IMR-90 (cell line): ENCODE measurements at places on chromosomes 11 and 22. TPM values are rescaled to one million over a fixed set of nuclear protein-coding genes. Genes with fewer than 3 reads are reported as not detected.
A peak's percentile ranks its signal among the peaks of the same experiment; 100 is the strongest.

Gene BEST1
- total RNA-seq: 0.83 and 0.90 TPM in 2 replicates

Gene CAPN5
- total RNA-seq: 8.1 TPM in 2 replicates

Gene UCP3
- total RNA-seq: under 0.01 TPM in 2 replicates

Gene OR51B4
- not detected in 2 replicates for total RNA-seq

Gene FZD4
- 7.7 and 10.3 TPM in 2 replicates for total RNA-seq

Gene OR52M1
- total RNA-seq: not detected in 2 replicates

Gene SAAL1
- total RNA-seq: 12.5 and 21.1 TPM in 2 replicates

Gene CREB3L1
- total RNA-seq: 8.1 and 10.0 TPM in 2 replicates

Gene TRAF6
- 15.3 and 17.6 TPM in 2 replicates for total RNA-seq

Gene ABCC8
- total RNA-seq: not detected in 2 replicates

Gene NRIP3
- total RNA-seq: 43.6 and 46.4 TPM in 2 replicates

Gene SESN3
- total RNA-seq: 7.7 and 10.0 TPM in 2 replicates

Gene SNX32
- 0.36 TPM in 1 of 2 replicates, not detected in the other for total RNA-seq

Gene CCDC90B
- total RNA-seq: 43.7 and 63.0 TPM in 2 replicates

Gene NXPE4
- not detected in 2 replicates for total RNA-seq

- H3K27me3 ChIP-seq: peaks cover 34% of the 10 kb centered on the region
- H3K36me3 ChIP-seq: no peaks in the 10 kb centered on the region
- no peak overlapping the region for H3K4me3 ChIP-seq
- DNase-seq: no peak
These were observed 205.8 kb upstream of the TBCEL start for GRCh38 chr11:120818097-120818496.

DNA sequence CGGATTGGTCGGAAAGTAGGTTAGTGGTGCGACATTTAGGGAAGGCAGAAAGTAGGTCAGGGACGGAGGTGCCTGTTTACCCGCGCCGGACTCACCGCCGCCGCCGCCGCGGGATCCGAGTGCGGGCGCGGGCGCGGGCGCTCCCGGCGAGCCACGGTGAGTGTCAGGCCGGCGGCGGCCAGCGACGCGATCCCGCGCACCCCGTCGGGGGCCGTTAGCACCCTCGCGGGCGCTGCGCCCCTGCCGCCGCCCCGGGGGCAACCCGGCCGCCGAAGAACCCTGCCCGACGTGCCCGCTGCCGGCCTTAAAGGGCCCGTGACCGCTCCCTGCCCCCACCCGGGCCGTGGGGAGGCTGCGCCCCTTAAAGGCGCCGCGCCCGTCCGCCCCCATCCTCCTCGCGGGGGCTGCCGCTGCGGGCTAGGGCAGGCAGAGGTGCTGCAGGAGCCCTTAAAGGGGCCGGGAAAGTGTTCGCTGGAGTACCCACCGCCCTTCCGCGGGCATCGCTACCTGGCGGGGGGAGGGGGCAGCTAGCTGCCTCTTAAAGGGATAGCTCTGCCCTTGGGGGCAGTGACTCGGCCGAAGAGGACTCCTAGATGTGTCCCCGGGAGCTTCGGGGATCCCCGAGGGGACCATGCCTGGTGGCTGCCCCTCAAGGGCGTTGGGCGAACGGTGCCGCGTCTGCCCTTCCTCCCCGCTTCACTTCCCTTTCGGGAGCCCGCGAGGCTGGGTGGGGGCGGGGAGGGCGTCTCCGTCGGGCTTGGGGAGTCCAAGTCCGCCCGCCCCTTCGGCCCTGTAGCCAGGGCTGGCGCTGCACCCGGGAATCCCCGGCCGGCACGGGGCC is at the start of gene BMAL1:
Gene BMAL1, plus strand, starts transcription at position 23 of the 841 bp plus-strand sequence. CDS start 76,519 bp downstream, outside the sequence.
- H3K4me3 ChIP-seq: peak within 1 kb of the TSS; percentile 95
- peaks cover 4% of the 10 kb centered on the region; the same call in 1 of the 2 replicates for H3K27me3 ChIP-seq
- no peaks in the 10 kb centered on the region for H3K36me3 ChIP-seq
- H3K27ac ChIP-seq: peak within 1 kb of the TSS; percentile 42; the same call in 1 of the 2 replicates

GRCh38 chr11:108466405-108466804 is 924 bp downstream of the C11orf65 start:
- DNase-seq: no peak
- peak overlapping the region; percentile 34; the same call in 1 of the 2 replicates for H3K27ac ChIP-seq
- H3K36me3 ChIP-seq: no peaks in the 10 kb centered on the region
- peaks cover 2% of the 10 kb centered on the region; the same call in 1 of the 2 replicates for H3K4me1 ChIP-seq
- no peaks in the 10 kb centered on the region for H3K27me3 ChIP-seq

DNA sequence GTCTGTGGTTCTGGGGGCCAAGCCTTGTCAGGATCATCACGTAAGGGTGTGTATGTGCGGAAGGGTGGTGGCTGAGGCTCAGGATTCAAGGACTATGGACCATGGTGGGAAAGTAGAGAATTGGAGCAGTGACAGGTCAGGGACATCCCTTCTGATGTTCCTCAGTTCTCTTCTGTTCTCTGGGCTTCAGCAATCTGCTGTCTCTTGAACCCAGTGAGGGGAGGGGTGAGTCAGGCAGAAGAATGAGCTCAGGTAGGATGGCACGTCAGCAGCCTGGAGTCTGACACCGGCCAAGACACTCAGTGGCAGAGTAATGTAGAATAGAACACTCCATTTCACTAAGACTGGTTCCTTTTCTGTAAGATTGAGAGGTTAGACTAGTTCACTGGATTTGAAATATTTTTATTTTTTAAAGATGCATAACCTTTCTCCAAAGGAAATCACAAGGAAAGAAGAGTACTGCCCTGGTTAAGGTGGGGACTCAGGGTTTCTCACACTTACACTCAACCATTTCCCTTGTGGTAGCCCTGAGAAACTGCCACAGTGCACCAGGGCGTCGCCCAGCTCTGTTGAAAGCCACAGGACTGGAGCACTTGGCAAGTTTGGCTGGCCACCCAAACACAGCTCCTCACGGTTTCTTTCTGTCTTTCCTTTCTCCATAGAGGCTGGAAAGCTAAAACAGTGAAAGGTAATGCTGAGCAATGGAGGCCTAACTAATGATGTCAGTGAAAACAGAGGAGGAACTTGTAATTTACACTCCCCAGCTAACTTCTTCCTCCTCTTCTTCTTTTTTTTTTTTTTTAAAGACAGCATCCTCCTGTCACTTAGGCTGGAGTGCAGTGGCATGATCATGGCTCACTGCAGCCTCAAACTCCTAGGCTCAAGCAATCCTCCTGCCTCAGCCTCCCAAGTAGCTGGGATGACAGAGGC is 23.1 kb upstream of the MICAL2 start:
- peaks cover 36% of the 10 kb centered on the region for H3K4me1 ChIP-seq
- H3K27me3 ChIP-seq: no peaks in the 10 kb centered on the region
- H3K36me3 ChIP-seq: no peaks in the 10 kb centered on the region

DNA sequence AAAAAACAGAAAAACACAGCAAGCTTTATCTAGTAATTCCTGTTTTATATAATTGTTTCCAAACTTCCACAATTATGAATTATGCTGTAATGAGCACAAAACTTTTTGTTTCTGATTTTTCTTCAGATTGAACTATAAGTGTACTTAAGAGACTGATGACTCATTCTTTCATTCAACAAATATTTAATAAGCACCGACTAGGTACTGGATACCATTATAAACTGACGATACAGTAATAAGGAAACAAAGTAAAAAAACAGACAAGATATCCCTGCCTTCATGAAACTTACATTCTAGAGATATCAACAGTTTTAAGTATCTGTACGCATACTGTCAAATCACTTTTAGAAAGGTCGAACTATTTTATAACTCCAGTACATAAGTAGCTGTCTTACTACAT is 78.6 kb downstream of the ME3 start:
- peaks cover 9% of the 10 kb centered on the region for H3K4me1 ChIP-seq
- no peak overlapping the region for H3K4me3 ChIP-seq
- H3K27ac ChIP-seq: no peak overlapping the region
- H3K36me3 ChIP-seq: no peaks in the 10 kb centered on the region
- H3K27me3 ChIP-seq: no peaks in the 10 kb centered on the region

GRCh38 chr22:42805998-42806830 is 50.9 kb downstream of the ARFGAP3 start:
- H3K4me3 ChIP-seq: no peak overlapping the region
- no peak for DNase-seq
- peak overlapping the region; percentile 76 for H3K27ac ChIP-seq
- peaks cover 67% of the 10 kb centered on the region for H3K36me3 ChIP-seq

DNA sequence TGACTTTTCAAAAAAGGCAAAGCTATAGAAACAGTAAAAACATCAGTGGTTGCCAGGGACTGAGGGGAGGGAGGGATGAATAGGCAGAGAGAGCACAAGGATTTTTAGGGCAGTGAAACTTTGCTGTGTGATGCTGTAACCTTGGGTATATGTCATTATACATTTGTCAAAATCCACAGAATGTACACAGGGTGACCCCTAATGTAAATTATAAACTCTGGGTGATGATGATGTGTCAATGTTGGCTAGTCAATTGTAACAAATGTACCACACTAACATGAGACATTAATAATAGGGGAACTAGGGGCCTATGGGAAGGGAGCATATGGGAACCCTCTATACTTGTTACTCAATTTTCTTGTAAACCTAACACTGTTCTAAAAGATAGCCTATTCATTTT is 24.8 kb downstream of the RIBC2 start:
- no peaks in the 10 kb centered on the region for H3K36me3 ChIP-seq
- no peak overlapping the region for H3K27ac ChIP-seq
- peaks cover 13% of the 10 kb centered on the region for H3K4me1 ChIP-seq
- DNase-seq: peak; percentile 57
- H3K4me3 ChIP-seq: no peak overlapping the region

- no peaks in the 10 kb centered on the region for H3K27me3 ChIP-seq
- peaks cover under 1% of the 10 kb centered on the region; the same call in 1 of the 2 replicates for H3K4me1 ChIP-seq
- no peak for DNase-seq
- H3K27ac ChIP-seq: no peak overlapping the region
- no peaks in the 10 kb centered on the region for H3K36me3 ChIP-seq
- no peak overlapping the region for H3K4me3 ChIP-seq
These were observed 71.7 kb downstream of the PAK1 start for GRCh38 chr11:77402218-77402556.

DNA sequence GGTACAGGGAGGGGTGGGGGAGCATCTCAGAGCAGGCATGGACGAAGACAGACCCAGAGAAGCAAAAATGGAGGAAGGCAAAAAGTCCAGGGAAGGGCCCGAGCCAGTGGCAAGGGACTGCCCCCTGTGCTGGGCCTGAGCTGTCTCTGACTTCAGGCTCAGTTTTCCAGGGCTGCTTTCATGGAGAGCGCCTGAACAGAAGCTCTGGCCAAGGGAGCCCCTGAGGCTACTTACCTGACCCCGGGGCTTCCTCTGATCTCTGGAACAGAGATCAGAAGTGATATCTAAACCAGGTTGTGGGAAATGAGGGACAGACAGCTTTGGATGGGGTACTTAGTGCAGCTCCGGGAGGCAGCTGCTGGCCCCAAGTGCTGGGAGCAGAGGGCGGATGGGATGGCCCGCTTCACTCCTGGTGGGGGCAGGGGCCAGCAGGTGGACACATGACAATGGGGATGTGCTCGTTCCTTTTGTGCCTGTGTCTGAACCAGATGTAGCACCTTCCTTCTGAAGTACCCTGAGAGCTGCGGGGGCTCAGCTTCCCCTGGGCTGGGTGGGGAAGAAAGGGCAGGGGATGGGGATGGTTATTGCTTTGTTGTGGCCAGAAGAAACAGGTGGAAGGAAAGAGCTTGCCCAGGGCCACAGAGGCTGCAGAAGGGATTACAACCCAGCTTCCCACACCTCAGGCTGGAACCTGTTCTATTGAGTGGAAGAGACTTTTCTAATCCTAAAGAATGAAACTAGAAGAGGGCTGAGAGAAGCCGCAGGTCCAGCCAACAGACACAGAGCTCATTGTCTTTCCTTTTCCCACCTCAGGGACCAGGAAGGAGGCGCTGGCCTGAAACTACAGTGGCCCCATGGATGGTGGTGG is 5.7 kb downstream of the LRRC10B start:
- no peak for DNase-seq
- no peak overlapping the region for H3K27ac ChIP-seq
- H3K36me3 ChIP-seq: no peaks in the 10 kb centered on the region
- H3K4me3 ChIP-seq: no peak overlapping the region

DNA sequence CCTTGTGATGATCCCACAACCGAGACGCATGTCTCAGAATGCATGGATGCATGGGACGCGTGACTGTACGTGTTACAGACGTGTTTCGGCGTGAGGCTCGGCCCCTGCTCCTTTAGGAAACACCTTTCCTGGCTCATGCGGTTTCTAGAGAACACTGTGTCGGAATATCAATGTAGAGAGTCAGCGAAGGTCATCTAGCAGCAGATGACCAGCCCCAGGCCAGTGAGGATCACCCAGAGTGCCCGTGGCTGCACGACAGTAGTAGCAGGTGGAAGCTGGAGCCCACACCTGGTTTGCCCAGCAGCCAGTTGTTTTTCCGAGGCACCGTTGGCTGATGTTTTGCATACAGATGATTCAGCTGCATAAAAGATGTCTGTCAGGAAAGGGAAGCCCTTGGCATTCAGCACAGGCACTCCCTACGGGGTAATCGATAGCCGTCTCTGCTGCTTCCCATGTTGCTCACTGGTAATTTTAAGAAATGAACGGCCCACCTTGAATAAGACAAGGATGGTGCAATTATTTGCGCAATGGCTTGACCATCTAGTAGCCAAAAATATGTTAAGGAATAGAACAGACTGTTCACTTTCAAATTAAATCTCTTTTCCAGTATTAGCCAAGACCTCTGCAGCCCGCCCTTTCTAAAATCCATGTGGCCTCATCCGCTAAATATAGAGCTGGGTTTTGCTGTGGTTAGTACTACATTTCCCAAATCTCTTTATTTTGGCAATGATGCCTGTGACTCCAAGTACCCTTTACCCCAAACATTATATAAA is 1.1 kb upstream of the CLTCL1 start:
- H3K27ac ChIP-seq: no peak overlapping the region
- peaks cover 12% of the 10 kb centered on the region for H3K4me1 ChIP-seq
- H3K27me3 ChIP-seq: peaks cover 3% of the 10 kb centered on the region; the same call in 1 of the 2 replicates
- no peak overlapping the region for H3K4me3 ChIP-seq
- no peaks in the 10 kb centered on the region for H3K36me3 ChIP-seq

DNA sequence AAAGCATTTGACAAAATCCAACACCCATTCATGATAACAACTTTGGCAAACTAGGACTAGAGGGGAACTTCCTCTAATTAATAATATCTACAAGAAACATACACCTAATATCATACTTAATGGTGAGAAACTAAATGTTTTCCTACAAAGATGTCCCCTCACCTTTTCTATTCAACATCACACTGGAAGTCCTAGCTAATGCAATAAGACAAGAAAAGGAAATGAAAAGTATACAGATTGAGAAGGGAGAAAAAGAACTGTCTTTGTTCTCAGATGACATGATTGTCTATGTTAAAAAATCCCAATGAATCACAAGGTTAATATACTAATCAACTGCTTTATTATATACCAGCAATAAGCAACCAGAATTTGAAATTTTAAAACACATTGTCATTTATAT is 52.4 kb downstream of the C11orf65 start:
- H3K4me3 ChIP-seq: no peak overlapping the region
- H3K27me3 ChIP-seq: no peaks in the 10 kb centered on the region
- no peak overlapping the region for H3K27ac ChIP-seq
- DNase-seq: no peak
- no peaks in the 10 kb centered on the region for H3K36me3 ChIP-seq

- peak overlapping the region; percentile 61 for H3K4me3 ChIP-seq
- DNase-seq: peak; percentile 98
- H3K27ac ChIP-seq: peak overlapping the region; percentile 93
These were observed 64.2 kb upstream of the BLID start for GRCh38 chr11:122179961-122180834.

- H3K4me3 ChIP-seq: no peak overlapping the region
- no peaks in the 10 kb centered on the region for H3K27me3 ChIP-seq
These were observed 358.7 kb upstream of the NARS2 start for GRCh38 chr11:78933350-78933749.

GRCh38 chr22:24564376-24565058 is 8.7 kb downstream of the SNRPD3 start:
- H3K4me3 ChIP-seq: no peak overlapping the region
- no peak for DNase-seq
- H3K27ac ChIP-seq: no peak overlapping the region
- no peaks in the 10 kb centered on the region for H3K27me3 ChIP-seq

- H3K36me3 ChIP-seq: no peaks in the 10 kb centered on the region
- H3K27me3 ChIP-seq: peaks cover 42% of the 10 kb centered on the region
- no peak overlapping the region for H3K4me3 ChIP-seq
- H3K4me1 ChIP-seq: no peaks in the 10 kb centered on the region
- H3K27ac ChIP-seq: no peak overlapping the region
- DNase-seq: no peak
These were observed 14.8 kb upstream of the TSPAN18 start for GRCh38 chr11:44711787-44712608.
